ENCODE measurements at places on chromosomes 2 and 18. TPM values are rescaled to one million over a fixed set of nuclear protein-coding genes. Genes with fewer than 3 reads are reported as not detected.

DNA sequence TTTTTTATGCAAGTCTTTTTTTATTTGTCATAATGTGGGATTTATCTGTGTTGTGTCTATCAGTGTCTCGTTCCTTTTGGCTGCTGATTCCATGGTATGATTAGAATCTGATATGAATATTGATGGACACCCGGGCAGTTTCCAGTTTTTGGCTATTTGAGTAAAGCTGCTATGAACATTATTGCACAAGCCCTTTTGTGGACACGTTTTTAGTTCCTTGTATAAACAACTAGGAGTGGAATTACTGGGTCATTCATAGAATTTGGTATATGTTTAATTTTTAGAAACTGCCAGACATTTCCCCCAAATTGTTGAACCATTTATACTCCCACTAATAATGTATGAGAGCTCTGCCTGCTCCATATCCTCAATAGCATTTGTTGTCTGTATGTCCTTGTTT, 26.6 kb downstream of the HK2 start:
- H3K27ac ChIP-seq: peak overlapping the region; percentile 4
- H3K27me3 ChIP-seq: no peaks in the 10 kb centered on the region
- H3K36me3 ChIP-seq: no peaks in the 10 kb centered on the region

DNA sequence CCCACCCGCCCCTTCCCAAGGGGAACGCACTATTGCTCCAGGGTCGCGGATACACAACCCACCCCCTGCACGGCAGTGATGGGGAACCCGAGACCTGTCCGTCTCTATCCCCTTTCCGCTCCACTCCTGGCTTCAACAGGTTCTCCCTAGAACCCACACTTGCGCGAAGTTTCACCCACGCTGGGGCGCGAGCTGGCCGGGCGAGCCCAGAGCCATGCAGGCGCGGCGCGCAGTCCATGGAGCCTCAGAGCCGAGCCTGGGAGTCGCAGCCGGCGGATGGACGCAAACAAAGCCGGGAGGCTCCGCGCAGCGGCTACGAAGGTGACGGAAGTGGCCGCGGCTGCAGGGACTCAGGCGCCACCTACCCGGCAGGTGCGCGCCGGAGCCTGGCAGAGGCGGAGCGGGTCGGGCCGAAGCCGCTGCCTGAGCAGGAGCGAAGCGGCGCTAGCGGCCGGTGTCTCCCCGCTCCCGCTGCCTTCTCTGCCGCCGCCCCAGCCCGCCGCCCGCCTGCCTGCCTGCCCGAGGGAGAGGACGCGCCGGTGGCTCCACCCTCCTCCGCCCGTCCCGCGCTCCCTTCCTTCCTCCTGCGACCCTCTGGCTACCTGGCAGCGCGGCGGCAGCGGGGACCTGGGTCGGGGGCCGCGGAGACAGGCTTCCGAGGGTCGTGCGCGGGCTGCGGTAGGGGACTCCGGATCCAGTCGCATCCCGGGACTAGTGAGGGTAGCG, 14.0 kb downstream of the ALPG start:
- peaks cover 55% of the 10 kb centered on the region for H3K27me3 ChIP-seq
- peak overlapping the region; percentile 60 for H3K4me3 ChIP-seq
- peaks cover 7% of the 10 kb centered on the region for H3K4me1 ChIP-seq
- peaks cover 3% of the 10 kb centered on the region for H3K36me3 ChIP-seq
- H3K27ac ChIP-seq: no peak overlapping the region

GRCh38 chr2:128644156-128644555, 325.5 kb upstream of the HS6ST1 start:
- H3K27me3 ChIP-seq: peaks cover 18% of the 10 kb centered on the region
- no peaks in the 10 kb centered on the region for H3K36me3 ChIP-seq
- no peak for DNase-seq
- H3K4me1 ChIP-seq: no peaks in the 10 kb centered on the region

- H3K4me3 ChIP-seq: no peak overlapping the region
- H3K4me1 ChIP-seq: peaks cover 6% of the 10 kb centered on the region
- H3K27ac ChIP-seq: no peak overlapping the region
- peaks cover 7% of the 10 kb centered on the region for H3K27me3 ChIP-seq
- no peak for DNase-seq
- H3K36me3 ChIP-seq: no peaks in the 10 kb centered on the region
Measured at GRCh38 chr2:97691166-97691565, 21.7 kb downstream of the C2orf92 start.

GRCh38 chr2:222268311-222268990, 30.3 kb downstream of the PAX3 start:
- H3K4me1 ChIP-seq: no peaks in the 10 kb centered on the region
- H3K36me3 ChIP-seq: no peaks in the 10 kb centered on the region
- no peak overlapping the region for H3K27ac ChIP-seq
- no peak for DNase-seq

- H3K27me3 ChIP-seq: no peaks in the 10 kb centered on the region
- no peak overlapping the region for H3K27ac ChIP-seq
- H3K4me3 ChIP-seq: no peak overlapping the region
- peaks cover 9% of the 10 kb centered on the region for H3K36me3 ChIP-seq
- no peak for DNase-seq
Measured at GRCh38 chr2:73254343-73255006, 20.4 kb downstream of the CCT7 start.

- peaks cover 38% of the 10 kb centered on the region for H3K27me3 ChIP-seq
- no peak overlapping the region for H3K27ac ChIP-seq
- DNase-seq: no peak
- H3K4me1 ChIP-seq: no peaks in the 10 kb centered on the region
Measured at GRCh38 chr18:57942493-57942892, 101.5 kb upstream of the NEDD4L start.

- no peaks in the 10 kb centered on the region for H3K36me3 ChIP-seq
- H3K27me3 ChIP-seq: no peaks in the 10 kb centered on the region
- H3K27ac ChIP-seq: no peak overlapping the region
- H3K4me3 ChIP-seq: no peak overlapping the region
- DNase-seq: no peak
Measured at GRCh38 chr2:66001538-66001937, 433.4 kb upstream of the MEIS1 start.

DNA sequence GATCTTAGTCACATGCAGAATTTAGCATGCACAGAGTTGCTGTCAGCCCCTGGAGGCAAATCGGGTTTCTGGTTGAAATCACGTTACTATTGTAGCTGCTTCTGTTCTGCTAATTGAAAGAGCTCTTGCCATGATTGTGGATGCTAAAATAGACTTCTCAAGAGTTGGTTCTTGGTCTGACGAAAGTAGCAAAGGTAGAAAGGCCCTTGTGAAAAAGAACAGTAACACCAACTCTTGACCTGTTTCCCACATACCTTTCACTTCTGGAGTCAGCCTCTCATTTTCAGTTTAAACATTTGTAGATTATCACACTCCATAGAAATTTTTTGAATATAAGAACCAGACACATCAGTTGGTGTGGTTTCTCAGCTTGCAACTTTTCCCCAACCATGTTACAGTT, 110.0 kb upstream of the EPB41L3 start:
- no peaks in the 10 kb centered on the region for H3K36me3 ChIP-seq
- peaks cover 14% of the 10 kb centered on the region for H3K27me3 ChIP-seq
- no peak overlapping the region for H3K4me3 ChIP-seq
- no peaks in the 10 kb centered on the region for H3K4me1 ChIP-seq

DNA sequence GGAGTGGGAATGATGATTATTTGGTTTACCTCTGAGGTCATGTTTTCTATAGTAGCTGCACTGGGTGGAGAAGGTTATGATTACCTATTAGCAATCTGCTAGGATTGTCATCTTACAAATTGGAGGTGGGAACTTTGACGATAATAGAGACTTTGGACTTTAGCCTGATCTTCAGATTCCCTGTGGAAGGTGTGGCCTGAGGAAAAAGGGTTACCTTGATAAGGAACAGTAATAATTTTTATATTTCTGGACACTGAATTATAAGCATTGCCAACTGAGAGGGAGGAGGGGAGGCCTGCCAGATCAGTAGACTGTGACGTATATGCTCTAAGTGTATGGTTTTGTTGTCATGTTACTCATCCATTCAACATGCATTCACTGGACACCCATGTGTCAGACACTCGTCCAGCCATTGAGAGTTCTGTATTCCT, 183.4 kb upstream of the FOSL2 start:
- no peak for DNase-seq
- H3K4me3 ChIP-seq: no peak overlapping the region
- H3K36me3 ChIP-seq: no peaks in the 10 kb centered on the region
- H3K27me3 ChIP-seq: no peaks in the 10 kb centered on the region

DNA sequence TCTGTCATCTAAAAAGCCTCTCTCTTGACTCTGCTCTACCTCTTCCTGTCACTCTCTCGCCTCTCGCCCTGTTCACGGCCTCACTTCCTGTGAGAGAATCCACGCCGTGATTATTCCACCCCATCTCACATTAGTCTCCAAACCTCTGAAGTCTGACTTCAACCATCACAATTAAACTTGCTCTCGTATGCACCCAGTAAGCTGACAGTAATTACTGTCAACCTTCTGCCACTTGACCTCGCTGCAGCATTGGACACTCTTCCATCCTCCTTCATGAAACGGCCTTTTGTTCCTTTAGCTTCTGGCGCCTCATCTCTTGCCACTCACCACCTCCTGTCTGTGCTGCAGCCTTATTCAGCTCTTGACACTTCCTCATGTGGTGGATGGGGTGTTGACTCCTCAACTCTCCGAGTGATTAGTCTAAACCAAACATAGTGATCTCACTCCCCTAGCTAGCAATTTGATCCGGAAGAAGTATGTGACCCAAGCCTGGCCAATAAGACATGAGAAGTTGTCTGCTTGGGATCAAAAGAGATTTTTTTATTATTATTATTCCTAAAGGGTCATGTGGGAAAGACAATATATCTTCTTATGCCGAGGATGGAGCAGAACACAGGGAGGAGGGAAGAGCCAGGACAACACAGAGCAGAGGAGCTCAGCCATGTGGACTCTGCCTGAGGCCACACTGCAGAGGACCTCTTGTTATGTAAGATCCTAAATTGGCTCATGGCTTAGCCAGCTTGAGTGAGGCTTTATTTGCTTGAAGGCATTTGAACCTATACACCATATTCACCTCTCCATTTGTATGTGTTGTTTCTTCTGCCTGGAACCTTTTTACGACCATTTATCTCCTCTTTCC, 38.4 kb upstream of the MYO1B start:
- H3K27me3 ChIP-seq: no peaks in the 10 kb centered on the region
- DNase-seq: no peak
- peak overlapping the region; percentile 94 for H3K27ac ChIP-seq
- H3K4me3 ChIP-seq: peak overlapping the region; percentile 59
- peaks cover 27% of the 10 kb centered on the region for H3K4me1 ChIP-seq
- peaks cover 2% of the 10 kb centered on the region for H3K36me3 ChIP-seq

DNA sequence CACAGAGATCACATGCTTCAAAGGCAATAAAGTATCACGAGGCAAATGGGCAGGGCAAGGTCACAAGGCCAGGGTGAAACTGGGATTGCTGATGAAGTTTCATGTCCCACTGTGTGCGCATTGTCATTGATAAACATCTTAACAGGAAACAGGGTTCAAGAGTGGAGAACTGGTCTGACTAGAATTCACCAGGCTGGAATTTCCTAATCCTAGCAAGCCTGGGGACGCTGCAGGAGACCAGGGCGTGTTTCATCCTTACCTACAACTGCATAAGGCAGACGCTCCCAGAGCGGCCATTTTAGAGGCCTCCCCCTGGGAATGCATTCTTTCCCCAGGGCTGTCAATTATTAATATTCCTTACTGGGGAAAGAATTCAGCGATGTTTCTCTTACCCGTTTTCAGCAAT, 33.2 kb downstream of the PTPN4 start:
- H3K4me1 ChIP-seq: peaks cover 13% of the 10 kb centered on the region
- no peaks in the 10 kb centered on the region for H3K27me3 ChIP-seq
- no peak overlapping the region for H3K4me3 ChIP-seq
- no peak for DNase-seq

DNA sequence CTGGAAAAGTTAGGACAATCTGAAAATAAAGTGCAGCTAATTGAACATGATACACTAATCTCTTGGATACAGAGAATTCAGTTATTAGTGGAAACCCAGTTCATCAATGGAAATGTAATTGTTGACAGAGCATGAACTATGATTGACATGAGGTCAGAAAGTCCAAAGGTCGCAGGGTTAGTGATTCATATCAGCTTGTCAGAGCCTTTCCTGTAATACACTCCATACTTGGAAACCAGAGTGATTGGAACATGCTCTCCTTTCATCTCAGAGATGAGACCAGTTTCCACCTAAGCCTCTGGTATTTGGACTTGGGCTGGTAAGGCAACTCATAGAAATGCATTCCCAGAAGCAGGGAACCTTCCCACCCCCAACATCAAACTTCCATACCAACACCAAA, 8.5 kb upstream of the NCKAP5 start:
- no peak overlapping the region for H3K4me3 ChIP-seq
- H3K27me3 ChIP-seq: peaks cover 7% of the 10 kb centered on the region
- H3K36me3 ChIP-seq: no peaks in the 10 kb centered on the region
- H3K4me1 ChIP-seq: no peaks in the 10 kb centered on the region
- DNase-seq: no peak

- DNase-seq: no peak
- H3K27ac ChIP-seq: no peak overlapping the region
- peak overlapping the region; percentile 71 for H3K4me3 ChIP-seq
- H3K36me3 ChIP-seq: peaks cover 3% of the 10 kb centered on the region
- H3K27me3 ChIP-seq: peaks cover 85% of the 10 kb centered on the region
- H3K4me1 ChIP-seq: peaks cover 20% of the 10 kb centered on the region
Measured at GRCh38 chr18:59273759-59274532, 692 bp upstream of the RAX start.

DNA sequence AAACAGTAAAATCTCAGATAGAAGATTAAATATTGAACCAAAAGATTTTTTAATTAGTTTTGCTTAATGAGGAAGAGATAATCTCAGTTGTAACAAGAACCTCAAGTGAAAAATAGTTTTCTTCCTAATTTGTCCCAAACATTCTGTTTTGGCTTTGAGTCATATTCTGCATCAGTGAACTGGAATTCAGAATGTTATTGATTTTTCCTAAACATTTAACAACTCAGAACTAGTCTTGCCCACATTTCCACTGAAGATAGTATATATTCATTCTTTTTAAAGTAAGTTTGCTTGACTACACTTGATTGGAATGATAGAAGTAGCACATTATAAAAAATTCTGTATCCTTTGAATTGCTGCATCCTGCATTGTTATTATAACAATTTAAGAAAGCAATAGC, 85.7 kb upstream of the UGP2 start:
- no peaks in the 10 kb centered on the region for H3K4me1 ChIP-seq
- no peak for DNase-seq
- no peak overlapping the region for H3K4me3 ChIP-seq

DNA sequence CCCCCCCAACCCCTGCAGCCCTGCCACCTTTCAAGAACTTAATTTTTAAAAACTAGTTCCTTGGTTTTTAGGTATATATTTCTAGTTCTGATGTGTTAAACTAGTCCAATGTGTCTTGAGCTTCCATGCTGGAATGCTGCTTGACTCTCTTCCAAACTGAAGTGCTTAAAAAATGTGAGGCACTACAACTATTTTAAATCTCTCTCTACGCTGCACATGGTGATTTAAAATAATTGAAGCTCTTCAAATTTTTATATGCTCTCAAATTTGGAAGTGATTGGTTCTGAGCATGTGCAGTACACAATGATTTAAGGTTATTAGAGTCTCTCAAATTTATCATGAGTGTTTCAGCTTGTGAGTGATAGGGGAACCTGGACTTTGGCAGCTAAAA, 192.6 kb upstream of the ZEB2 start:
- H3K27ac ChIP-seq: no peak overlapping the region
- peaks cover 18% of the 10 kb centered on the region for H3K27me3 ChIP-seq
- H3K4me1 ChIP-seq: no peaks in the 10 kb centered on the region
- H3K36me3 ChIP-seq: no peaks in the 10 kb centered on the region
- no peak overlapping the region for H3K4me3 ChIP-seq
- no peak for DNase-seq

AQP4 gene
- total RNA-seq: not detected

SLC9A4 gene
- total RNA-seq: 0.12 TPM

ZAP70 gene
- 406 TPM for total RNA-seq

HAUS1 gene
- total RNA-seq: 14.9 TPM

BCS1L gene
- 24.1 TPM for total RNA-seq

ASB18 gene
- not detected for total RNA-seq

TFCP2L1 gene
- total RNA-seq: 0.02 TPM
